KG1 (cell line): ENCODE measurements at places on chromosomes 13 and 19.

DNA sequence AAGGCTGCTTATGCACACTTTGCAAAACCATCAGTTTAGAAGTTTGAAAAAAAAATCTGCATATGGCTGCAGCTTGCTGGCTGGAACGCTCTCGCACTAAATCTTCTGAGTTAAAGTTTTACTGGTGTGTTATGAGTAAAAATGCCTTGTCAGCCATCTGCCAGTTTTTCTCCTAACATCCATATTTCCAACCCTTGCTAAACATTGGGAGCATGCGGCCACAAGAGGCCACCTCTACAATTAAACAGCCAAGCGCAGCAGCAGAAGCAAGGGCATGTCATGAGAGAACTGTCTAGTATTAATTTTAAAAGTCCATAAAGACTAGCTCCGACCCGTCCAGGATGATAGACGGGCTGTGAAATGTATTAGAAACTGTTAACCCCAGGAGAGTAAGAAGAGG is 248.3 kb downstream of the TSHZ3 start:
- DNase-seq: no peak

- peak; percentile 27 for DNase-seq
These were observed 7.7 kb upstream of the TMEM161A start for GRCh38 chr19:19145684-19146608.

DNA sequence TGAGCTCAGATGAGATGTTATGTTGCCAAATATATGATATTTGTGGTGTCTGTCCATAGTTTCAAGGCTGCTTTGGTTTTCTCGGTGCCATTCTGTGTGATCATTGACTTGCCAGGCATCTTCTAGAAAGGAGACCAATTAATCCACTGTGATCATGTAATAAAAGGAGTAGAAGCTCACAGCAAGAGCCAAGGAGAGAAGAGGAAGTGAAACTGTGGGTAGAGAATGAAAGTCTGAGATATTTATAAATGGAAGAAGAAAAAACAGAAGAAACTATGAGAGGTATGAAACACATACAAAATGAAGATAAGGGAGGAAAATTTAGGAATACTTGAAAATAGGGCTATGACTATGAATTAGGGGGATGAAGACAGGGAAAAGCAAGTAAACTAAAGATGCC is 11.1 kb upstream of the ZNF613 start:
- DNase-seq: no peak

- DNase-seq: no peak
These were observed 24.1 kb downstream of the LHFPL6 start for GRCh38 chr13:39578821-39579291.

DNA sequence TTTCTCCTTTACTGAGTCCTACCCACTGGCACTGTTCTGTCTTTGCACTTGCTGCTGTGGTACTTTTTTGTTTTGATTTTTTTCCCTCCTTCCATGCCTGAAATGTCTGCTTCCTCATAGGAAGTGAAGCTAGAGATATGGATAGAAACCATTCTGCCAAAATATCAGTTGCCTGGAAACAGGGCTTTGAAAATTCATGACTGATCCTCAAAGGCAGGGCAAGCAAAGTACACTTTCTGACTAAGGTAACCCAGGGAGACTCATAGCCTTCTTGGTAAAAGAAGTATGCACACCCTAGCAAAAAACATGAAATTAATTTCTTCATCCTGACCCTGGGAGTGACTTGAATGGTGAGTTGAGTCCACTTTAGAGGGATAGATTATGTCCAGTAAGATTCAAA is 329.8 kb downstream of the MYO16 start:
- no peak for DNase-seq

DNA sequence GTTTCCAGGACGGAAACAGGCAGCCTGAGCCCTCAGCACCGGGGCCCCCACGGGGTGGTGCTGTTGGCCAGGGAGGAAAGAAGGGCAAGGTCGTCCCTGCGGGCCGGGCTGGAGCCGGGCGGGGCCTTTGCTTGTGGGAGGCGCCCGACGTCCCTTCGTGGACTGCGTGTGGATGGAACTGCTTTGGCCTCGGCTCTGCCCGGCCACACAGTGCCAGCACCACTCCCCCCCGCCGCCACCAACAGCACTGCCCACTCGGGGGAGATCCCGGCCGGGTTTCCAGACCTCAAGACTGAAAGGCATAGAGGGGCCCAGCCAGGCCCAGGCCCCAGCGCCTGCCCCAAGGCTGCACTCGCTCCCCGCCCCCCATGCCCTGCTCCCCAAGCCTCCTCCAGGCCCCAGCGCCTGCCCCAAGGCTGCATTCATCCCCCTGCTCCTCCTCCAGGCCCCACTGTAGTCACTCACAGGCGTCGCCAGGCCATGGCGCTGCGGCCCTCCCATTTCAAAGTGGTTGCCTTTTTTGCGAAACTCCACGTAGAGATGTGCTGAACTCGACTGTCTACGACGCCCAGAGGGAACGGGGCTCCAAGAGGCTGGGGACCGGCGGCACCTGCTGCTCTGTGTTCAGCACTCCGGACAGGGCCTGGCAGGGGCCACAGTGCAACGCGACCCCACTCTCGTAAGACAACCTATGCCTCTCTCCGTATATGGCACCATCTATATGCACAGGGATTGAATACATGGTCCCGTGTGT is 22.5 kb downstream of the C13orf46 start:
- peak; percentile 3 for DNase-seq

DNA sequence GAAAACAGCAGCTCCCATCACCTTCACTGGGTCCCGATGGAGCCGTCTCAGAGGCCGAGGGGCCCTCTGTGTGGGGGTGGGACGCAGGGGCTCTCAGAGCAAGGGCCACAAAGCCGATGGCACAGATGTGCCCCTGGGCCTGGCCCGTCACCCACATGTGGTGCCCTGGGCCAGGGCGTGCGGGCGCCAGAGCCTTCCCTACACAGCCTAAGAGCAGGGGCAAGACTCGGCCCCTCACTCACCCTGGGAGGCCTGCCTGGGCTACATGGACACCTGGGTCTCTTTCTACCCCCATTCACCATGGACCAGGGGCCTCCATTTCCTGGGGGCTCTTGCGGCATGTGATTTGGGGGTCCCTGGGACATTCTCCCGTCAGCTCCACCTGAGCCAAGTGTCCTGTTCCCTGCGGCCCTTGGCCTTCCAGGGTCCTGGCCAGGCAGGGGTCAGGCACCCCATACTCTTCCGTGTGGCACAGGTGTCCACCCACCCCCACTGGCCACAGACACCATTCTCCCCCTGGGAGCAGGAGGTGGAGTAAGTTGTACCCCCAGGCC is 10.0 kb downstream of the COMP start:
- DNase-seq: no peak

GRCh38 chr13:106361621-106362020 is 173.8 kb downstream of the EFNB2 start:
- DNase-seq: no peak

GRCh38 chr13:19103140-19103539 is 78.5 kb downstream of the TUBA3C start:
- DNase-seq: no peak

DNA sequence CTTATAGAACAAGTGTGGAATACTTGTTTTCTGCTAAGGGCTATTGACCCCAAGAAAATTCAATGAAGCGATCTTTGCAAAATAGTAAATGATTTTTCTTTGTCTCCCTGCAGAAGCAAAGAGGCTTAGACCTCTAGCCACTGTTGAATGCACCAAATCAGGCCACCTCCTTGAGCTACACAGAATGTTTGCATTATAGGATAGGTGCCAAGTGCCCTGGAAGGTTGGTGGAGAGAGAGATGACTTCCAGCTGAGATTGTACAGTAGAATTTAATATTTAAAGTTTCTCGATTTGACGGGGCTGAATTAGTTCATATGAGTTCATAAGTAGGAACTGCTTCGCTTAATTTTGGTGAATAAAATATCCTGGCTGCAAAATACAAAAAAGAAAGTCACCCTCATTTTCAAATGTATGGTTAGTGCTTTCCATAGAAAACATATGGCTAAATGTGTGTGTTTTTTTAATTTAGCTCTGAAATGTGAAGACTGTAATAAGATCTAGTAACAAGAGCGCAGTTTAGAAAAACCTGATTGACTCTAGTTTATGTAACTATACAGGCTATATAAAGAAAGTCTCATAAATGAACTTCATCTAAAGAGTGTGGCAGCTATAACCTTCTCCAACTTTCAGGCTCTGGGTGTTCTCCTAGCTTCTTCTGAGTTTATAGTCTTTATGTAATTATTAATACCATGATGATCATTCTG is 41.6 kb downstream of the LRCH1 start:
- no peak for DNase-seq

DNA sequence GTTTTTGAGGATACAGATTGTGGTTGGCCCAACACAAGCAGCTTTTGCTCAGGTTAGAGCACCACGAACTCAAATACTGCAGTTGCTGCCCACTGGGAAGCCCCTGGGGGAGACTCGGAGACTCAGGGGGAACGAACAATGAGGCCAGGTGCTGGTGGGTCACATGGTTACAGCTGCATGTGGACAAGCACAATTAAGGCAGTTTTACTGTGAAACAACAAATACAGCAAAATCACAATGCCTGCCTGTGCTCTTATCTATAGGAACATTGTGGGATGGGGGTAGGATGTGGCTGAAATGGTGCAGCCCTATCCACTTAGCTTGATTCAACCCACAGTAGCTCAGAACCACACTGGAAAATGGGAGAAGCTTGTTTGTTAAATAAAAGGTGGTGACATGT is 119.7 kb upstream of the SPATA13 start:
- DNase-seq: no peak

GRCh38 chr19:58460039-58460438 is 6.8 kb upstream of the ZNF324 start:
- DNase-seq: no peak

GRCh38 chr19:4174213-4174894 is 8.0 kb downstream of the SIRT6 start:
- DNase-seq: no peak

DNA sequence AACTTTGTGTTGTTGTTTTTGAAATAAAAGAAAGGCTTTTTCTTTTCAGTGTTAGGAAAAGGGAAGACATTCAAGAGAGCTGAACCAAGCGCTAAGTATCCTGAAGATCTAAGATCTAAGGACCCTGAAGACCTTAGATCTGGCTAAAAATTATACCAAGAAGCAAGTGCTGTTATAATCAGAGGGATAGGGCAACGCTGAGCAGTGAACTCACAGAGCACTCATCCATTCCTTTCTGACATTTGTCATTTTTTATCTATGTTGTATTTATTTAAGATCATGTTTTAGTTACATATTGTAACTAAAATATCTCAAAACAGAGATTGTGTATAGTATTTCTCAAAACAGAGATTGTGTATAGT is 60.5 kb upstream of the FAM216B start:
- no peak for DNase-seq

- no peak for DNase-seq
These were observed 64.2 kb upstream of the GTF2F2 start for GRCh38 chr13:45055902-45056648.

DNA sequence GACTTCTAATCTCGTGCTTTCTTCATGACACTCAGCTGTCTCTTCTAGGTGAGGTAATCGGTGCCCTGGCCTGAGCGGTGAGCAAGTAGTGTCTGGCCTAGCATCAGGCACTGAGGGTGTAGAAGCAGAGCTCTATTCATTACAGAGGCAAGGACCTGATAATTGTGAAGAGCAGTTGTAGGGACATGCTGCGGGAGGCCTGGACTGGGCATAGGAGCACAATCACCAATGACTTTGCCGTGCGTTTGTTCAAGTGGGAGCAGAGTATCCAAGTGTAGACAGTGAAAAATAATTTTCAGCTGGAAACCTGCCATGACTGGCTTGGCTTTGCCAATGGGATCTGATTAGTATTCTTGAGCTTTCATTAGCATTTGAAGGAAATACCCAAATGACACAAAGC is 32.1 kb upstream of the DCLK1 start:
- no peak for DNase-seq

GRCh38 chr19:18543814-18544475 is 572 bp upstream of the FKBP8 start:
- DNase-seq: peak; percentile 53

GRCh38 chr19:15124572-15125231 is 17.5 kb downstream of the SYDE1 start:
- no peak for DNase-seq

GRCh38 chr19:19321141-19321577 is 530 bp downstream of the MAU2 start:
- DNase-seq: no peak

GRCh38 chr13:113607056-113607888 is 22.7 kb downstream of the TFDP1 start:
- DNase-seq: no peak

- DNase-seq: no peak
These were observed 181.3 kb downstream of the PCDH9 start for GRCh38 chr13:67048821-67049150.

GRCh38 chr19:49413348-49413747 is 9.9 kb downstream of the PTH2 start:
- no peak for DNase-seq

DNA sequence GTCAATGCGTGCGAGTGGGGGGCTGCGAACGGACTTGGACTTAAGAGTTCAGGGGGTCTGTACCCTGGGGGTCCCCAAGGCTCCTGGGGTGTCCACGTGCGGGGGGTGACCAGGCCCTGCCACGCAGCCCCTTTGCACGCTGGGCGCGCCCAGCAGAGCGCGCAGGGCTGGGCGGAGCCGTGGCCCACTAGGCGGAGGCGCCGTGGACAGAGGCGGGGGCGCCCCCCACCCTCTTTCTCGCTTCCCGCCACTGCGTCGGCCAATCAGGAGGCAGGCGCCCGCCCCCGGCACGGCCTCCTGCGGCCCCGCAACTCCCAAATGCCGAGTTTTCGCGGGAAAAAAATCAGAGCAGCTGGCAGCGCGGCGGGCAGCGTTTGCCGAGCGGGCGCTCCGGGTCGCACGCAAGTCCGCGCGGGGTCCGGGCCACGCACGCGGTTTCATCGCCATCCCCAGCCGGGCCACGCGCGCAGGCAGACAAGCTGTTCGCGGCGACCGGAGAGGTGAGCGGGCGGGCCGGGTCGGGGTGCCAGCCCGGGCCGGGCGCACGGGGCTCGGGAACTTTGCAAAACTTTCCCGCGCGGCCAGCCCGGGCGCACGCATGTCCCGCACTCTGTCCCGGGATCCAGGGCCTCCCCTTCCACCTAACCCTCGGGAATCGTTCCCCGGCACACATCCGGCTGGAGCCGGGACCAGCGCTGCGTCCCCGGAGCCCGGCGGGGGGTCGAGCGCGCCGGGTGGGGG is at the start of gene UHRF1:
Gene UHRF1, plus strand, starts transcription at position 346 of the 741 bp plus-strand sequence. CDS start 1,385 bp downstream, outside the sequence.
- peak; percentile 40 for DNase-seq

DNA sequence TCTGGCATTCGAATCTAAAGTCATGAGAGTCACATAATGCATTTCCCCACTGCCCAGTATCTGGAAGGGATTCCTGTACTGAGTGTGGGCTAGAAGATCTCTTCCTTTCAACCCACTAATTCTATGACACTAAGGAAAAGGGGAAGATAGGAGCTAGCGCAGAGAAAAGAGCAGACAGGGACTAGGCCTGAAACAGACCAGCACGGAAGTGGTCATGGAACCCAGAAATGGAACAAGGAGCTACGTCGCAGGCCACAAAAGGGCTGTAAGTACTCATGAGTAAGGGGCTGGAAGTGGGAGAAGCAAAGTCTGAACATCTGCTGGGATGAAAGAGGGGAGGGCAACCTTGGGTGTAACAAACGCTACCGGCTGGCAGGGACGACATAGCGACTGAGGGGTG is 8.6 kb downstream of the ABCC4 start:
- no peak for DNase-seq
